GDM1 (cell line): ENCODE measurements at places on chromosomes 11 and 22.

GRCh38 chr11:69000391-69000790 is 12.7 kb downstream of the MRGPRF start:
- no peak for DNase-seq

DNA sequence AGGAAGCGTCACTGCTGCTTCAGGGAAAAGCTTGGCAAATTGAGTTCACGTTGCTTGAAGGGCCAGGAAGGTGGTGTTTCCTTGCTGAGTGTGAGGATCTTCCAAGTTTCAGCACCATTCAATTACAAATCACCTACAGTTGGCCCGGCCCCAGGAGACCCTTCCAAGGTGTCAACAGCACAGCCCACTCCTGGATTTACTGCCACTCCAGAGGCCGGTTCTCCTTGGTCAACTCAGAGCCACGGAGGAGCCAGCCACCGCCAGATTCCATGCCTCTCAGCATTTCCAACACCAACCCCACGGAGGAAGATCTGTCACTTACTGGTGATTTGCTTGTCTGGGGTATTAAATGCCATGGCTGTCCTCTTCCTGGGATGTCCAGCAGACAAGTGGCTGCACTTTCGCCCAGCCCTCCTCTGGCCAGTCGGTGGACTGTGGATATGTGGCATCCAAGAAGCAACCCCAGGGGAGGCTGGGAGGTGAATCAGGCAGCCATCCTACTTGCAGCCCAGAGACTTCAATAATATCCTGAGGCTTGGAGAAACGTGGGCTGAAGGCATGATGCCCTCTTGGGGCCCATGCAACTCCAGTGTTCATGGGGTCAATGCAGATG is 74.1 kb upstream of the SHANK2 start:
- no peak for DNase-seq

GRCh38 chr11:129960216-129961214 is 42.1 kb downstream of the PRDM10 start:
- DNase-seq: no peak

DNA sequence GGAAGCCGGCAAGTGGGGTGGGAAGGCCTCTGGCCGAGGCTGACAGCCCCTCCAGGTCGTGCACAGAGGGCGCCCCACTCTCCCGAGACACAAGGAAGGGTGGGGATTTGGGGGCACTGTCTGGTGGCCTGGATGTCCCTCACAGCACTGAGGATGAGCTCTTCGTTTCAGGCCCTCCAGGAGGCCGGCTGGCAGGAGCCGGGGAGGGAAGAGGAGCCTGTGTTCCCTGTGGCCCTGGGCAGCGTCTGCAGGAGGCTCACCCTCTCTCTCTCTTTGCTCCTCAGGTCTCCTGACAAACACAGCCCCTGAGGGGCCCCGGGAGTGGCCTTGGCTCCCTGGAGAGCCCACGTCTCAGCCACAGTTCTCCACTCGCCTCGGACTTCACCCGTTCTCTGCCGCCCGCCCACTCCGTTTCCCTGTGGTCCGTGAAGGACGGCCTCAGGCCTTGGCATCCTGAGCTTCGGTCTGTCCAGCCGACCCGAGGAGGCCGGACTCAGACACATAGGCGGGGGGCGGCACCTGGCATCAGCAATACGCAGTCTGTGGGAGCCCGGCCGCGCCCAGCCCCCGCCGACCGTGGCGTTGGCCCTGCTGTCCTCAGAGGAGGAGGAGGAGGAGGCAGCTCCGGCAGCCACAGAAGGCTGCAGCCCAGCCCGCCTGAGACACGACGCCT is 1078.0 kb downstream of the BRD1 start:
- no peak for DNase-seq

GRCh38 chr11:76808996-76809395 is 25.8 kb downstream of the TSKU start:
- DNase-seq: no peak

DNA sequence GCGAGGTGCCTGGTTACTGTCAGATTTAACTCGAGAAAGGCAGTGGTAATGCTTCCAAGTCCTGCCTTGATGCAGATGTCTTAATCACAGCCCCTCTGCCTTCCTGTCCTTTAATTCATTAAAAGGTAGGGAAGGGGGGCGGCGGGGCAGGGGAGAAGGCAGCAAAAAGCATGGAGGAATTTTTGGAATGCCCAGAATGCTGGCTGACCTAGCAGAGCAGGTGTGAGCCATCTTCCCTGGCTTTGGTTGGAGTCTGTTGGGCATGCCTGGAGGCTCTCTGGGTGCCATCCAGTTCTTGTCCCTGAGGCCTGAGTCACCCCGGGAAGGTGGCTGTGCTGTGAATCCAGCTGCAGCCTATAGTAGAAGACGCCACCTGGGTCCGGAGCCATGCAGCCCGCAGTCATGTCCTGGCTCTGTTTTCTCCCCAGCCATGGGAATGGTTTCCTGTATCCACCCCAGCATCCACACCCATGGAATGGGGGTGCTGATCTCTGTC is 15.6 kb downstream of the KIAA1671 start:
- DNase-seq: no peak

DNA sequence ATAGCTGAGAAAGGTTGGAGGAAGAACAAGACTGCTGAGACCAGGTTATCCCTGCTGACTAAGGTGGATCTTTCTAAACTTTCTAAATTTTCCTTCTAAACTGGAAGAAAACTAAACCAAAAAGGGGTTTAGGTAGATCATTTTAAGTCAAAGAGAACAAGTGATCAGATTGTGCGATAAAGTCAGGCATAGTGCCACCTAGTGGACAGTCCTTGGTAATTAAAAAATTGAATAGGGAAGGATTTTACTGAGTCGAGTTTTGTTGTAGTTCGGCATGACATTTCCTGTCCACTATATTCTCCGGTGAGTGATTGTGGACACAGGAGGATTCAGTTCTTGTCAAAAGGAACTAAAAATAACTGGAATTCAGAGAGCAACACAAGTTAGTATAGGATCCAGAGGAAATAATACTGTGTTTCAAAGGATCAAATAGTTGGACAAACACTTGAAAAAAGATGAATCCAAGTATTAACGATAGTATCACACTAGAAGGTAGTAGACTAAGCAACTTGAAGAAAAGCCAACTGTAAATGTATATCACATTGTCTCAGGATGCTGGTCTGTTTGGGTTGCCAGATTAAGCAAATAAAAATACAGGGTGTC is 1236.4 kb downstream of the FAM181B start:
- DNase-seq: no peak

GRCh38 chr22:29105468-29105867 is 32.6 kb downstream of the KREMEN1 start:
- no peak for DNase-seq

GRCh38 chr11:107699371-107700285 is 12.2 kb downstream of the SLN start:
- no peak for DNase-seq

- no peak for DNase-seq
These were observed 38.1 kb upstream of the ST14 start for GRCh38 chr11:130121445-130121978.

DNA sequence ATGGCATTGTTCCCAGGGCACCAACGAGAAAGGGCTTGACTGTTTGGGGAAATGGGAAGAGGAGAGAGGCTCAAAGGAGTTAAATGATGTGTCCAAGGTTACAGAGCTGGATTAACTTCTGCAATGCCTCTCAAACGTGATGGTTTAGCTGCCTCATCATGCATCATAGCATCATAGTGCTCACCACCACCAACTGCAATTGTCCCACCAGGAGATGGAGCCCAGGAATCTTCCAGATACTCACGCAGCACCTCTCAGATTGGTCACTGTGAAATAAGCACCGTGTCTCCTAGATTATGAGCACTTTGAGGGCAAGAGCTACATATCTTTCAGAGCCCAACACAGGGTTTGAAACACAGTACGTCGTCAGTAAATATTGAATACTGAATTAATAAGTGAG is 69.2 kb downstream of the PRSS23 start:
- no peak for DNase-seq
